HCT116 (cell line): ENCODE measurements at places on chromosomes 12 and 14.

DNA sequence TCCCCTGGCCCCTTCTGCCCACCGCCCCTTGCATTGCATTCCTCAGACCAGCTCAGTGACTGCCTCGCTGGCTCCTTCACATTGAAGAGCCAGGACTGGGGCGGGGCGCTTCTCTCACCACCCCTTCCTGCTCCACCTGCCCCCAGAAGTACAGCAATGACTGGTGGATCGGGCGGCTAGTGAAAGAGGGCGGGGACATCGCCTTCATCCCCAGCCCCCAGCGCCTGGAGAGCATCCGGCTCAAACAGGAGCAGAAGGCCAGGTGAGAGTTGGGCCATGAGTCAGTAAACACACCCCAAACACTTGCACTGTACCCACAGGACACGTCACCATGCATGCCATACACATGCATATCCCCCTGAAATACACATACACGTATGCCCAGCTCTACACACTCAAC lies 5.8 kb downstream of the CACNB3 start:
- H3K4me1 ChIP-seq = 0 out of 2 replicates have a peak, but pooled peaks cover 2% of the 10 kb centered on the region
- H3K36me3 ChIP-seq = peaks cover 15% of the 10 kb centered on the region
- no peak overlapping the region for H3K4me3 ChIP-seq
- DNase-seq = no peak
- no peaks in the 10 kb centered on the region for H3K27me3 ChIP-seq

GRCh38 chr12:7142056-7142644 lies 12.0 kb downstream of the CLSTN3 start:
- H3K36me3 ChIP-seq = peaks cover 19% of the 10 kb centered on the region
- H3K27ac ChIP-seq = no peak overlapping the region
- DNase-seq = no peak

DNA sequence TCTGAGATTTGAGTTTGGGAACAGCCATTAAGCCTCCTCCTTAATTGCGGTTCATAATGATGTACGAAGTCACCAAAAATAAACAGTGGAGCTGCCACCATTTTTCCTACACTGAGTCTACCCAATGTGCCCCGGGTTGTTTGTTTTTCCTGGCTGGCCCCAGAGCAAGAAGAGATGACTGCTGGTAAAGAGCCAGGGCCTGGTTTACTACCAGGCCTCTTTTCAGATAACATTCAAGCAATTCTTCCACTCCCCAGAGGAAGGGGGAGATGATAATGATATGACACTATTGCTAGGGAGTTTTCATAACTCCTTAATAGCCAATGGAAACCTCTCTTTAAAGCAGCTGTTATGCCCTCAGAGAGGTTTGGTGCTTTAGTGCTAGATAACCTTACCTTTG lies 42.3 kb downstream of the BRAP start:
- H3K27ac ChIP-seq = no peak overlapping the region
- no peak overlapping the region for H3K4me3 ChIP-seq
- peaks cover 12% of the 10 kb centered on the region; the same call in 1 of the 2 replicates for H3K36me3 ChIP-seq
- H3K4me1 ChIP-seq = no peaks in the 10 kb centered on the region
- no peaks in the 10 kb centered on the region for H3K27me3 ChIP-seq

- DNase-seq = no peak
- H3K4me1 ChIP-seq = peaks cover 16% of the 10 kb centered on the region
- no peak overlapping the region for H3K4me3 ChIP-seq
- H3K27me3 ChIP-seq = no peaks in the 10 kb centered on the region
- no peaks in the 10 kb centered on the region for H3K36me3 ChIP-seq
These were observed 53.9 kb upstream of the PTGR2 start for GRCh38 chr14:73797543-73798265.

DNA sequence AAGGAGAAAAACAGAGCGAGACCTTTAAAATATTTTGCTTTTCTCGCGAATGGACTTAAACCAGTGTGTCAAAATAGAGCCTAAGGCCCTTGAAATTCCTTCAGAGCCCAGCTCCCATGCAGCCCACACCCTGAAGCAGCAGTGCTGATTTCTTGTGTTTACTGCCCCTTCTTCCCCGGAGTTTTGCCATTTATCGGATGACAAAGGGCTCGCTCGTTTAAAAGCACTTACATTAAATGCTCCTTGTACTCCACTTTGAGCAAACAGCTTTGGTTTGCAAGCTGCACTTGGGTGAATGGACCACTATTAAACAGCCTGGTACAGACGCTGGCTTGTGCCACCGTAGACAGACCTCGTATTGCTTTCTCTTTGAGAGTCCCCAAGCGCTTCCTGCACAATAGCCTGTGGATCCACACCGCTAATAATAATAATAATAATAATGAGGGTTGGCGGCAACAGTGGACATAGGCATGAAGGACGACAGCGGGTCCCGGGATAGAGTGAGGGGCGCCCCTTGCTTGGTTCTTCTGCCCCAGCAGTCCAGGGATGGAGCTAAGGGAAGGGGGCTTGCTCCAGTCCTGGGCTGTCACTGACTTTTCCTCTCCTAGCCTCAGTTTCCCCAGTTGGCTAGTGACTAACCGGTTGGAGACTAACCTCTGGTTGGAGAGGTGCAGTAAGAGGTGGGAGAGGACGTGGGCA lies 6.6 kb downstream of the DLK1 start:
- H3K4me3 ChIP-seq = no peak overlapping the region
- no peaks in the 10 kb centered on the region for H3K36me3 ChIP-seq
- no peaks in the 10 kb centered on the region for H3K27me3 ChIP-seq
- no peak overlapping the region for H3K27ac ChIP-seq
- DNase-seq = no peak

DNA sequence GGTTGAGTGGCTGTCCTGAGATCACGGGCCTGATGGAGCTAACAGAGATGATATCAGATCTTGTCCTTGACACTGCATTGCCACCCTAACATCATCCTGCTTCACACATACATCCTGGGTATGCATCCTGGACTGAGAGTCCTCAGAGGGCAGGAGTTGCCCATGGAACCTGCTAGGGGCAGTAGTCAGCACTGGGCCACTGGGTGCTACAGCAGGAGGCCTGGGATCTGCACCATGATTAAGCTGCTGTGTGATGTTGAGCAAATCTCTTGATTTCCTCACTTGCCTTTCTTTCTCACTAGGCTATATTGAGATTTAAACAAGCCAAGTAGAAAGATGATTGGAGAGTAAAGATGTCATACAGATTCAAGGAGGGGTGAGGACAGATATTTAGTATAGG lies 22.1 kb upstream of the EIF4B start:
- H3K4me3 ChIP-seq = no peak overlapping the region
- H3K27me3 ChIP-seq = no peaks in the 10 kb centered on the region

DNA sequence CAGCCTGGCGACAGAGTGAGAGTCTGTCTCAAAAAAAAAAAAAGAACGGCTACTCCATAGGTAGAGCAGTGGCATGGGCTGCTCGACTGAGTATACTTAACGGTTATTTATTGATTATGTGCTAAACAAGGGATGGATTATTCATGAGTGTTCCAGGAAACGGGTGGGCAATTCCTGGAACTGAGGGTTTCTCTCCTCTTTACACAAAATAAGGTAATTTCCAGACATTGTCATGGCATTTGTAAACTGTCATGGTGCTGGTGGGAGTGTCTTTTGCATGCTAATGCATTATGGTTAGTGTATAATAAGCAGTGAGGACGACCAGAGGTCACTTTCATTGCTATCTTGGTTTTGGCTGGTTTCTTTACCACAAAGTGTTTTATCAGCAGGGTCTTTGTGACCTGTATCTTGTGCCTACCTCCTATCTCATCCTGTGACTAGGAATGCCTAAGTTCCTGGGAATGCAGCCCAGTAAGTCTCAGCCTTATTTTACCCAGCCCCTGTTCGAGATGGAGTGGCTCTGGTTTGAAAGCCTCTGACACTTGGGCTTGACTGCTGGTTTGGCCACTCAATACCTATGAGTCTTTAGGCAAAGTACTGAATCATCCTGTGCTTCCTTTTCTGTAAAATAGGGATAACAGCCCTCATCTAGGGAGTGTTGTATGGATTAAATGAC lies 3.2 kb downstream of the DGLUCY start:
- no peaks in the 10 kb centered on the region for H3K27me3 ChIP-seq
- peaks cover 68% of the 10 kb centered on the region for H3K4me1 ChIP-seq

DNA sequence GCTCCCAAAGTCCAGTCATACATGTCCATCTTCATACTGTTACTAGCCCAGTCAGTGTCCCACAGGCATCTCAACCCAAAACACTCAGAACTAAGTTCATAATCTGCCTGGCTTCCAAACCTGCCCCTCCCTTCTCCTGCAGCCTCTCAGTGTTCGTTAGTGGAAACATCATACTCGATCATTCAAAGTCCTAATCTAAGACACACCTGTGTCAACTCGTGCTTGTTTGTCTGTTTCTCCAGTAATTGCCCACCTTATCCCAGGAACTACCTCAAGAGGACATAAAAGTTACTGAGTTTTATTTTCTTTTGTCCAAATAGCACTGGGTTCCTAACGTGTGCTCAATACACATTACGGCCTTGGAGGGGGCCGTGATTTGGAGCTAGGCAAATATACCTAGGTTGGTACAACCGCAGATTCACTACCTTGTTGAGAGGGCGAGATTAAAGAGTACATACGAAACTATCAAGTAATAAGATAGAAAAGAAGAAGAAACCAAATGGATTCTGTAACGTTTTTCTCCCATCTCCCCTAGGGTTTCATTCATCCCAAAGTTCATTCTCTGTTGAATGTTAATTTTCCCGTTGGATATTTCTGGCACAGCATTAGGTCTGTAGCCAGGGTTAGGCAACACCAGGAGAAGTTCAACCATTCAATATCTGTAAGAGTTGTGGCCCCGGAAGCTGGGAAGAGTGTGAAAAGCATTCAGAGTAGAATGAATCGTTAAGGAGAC lies 3.2 kb downstream of the RNASE8 start:
- no peak overlapping the region for H3K27ac ChIP-seq
- no peaks in the 10 kb centered on the region for H3K4me1 ChIP-seq
- no peak overlapping the region for H3K4me3 ChIP-seq
- peaks cover 5% of the 10 kb centered on the region for H3K27me3 ChIP-seq
- DNase-seq = no peak

DNA sequence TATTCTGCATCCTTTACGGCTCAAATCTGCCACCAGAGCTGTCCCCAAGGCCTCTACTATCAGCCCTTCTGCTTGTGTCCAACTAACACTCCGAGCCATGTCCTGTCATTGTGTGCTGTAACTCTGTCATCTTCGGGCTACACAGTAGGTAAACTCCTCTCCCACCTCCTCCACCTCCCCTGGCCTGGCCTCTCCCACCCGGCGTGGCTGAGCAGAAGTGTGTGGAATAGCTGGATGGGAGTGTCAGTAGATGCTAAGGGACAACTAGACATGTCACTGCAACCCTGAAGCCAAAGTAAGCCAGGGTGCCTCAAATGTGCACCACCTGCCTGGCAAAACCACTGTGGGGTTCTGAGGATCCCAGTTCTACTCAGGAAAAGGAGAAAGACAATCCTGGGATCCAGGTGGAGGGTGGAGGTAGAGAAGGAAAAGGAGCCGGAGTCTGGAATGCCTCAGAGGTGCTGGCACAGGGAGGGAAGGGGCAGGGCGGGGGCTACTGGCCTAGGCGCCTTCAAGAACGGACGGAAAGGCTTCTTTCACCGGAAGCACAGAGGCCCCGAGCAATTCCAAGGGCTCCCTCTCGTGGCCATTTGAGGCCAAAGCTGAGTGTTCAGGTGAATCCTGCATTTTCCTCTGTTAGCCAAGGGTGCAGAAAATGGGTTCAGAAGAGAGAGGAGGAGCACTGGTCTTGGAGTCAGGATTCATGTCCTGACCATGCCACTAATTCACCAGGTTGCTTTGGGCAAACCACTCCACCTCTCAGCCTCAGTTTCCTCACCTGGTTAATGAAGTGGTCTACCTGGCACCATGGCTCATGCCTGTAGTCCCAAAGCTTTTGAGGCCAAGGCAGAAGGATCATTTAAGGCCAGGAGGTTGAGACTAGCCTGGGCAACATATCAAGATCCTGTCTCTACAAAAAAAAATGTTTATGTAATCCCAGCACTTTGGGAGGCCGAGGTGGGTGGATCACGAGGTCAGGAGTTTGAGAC lies 20.5 kb upstream of the FAM181A start:
- no peak overlapping the region for H3K4me3 ChIP-seq
- H3K27me3 ChIP-seq = no peaks in the 10 kb centered on the region
- no peak overlapping the region for H3K27ac ChIP-seq
- DNase-seq = peak; percentile 63

- peaks cover 28% of the 10 kb centered on the region for H3K27me3 ChIP-seq
- no peaks in the 10 kb centered on the region for H3K36me3 ChIP-seq
- H3K27ac ChIP-seq = no peak overlapping the region
- DNase-seq = no peak
These were observed 5.5 kb downstream of the LGR5 start for GRCh38 chr12:71445071-71445470.

- no peaks in the 10 kb centered on the region for H3K4me1 ChIP-seq
- H3K27me3 ChIP-seq = no peaks in the 10 kb centered on the region
- no peak overlapping the region for H3K27ac ChIP-seq
These were observed 14.7 kb downstream of the ITGA5 start for GRCh38 chr12:54404061-54405004.

GRCh38 chr12:111424793-111425251 lies 19.1 kb downstream of the SH2B3 start:
- H3K36me3 ChIP-seq = no peaks in the 10 kb centered on the region
- DNase-seq = no peak
- H3K27ac ChIP-seq = peak overlapping the region; percentile 24; the same call in 1 of the 2 replicates
- no peaks in the 10 kb centered on the region for H3K27me3 ChIP-seq
- H3K4me3 ChIP-seq = no peak overlapping the region

GRCh38 chr12:71155225-71155624 lies 2.6 kb downstream of the TSPAN8 start:
- no peak for DNase-seq
- H3K27ac ChIP-seq = no peak overlapping the region
- H3K27me3 ChIP-seq = no peaks in the 10 kb centered on the region

GRCh38 chr14:69716478-69717187 lies 50.3 kb upstream of the SRSF5 start:
- H3K36me3 ChIP-seq = no peaks in the 10 kb centered on the region
- no peak overlapping the region for H3K4me3 ChIP-seq
- H3K27me3 ChIP-seq = no peaks in the 10 kb centered on the region
- H3K27ac ChIP-seq = no peak overlapping the region
- H3K4me1 ChIP-seq = peaks cover 17% of the 10 kb centered on the region

DNA sequence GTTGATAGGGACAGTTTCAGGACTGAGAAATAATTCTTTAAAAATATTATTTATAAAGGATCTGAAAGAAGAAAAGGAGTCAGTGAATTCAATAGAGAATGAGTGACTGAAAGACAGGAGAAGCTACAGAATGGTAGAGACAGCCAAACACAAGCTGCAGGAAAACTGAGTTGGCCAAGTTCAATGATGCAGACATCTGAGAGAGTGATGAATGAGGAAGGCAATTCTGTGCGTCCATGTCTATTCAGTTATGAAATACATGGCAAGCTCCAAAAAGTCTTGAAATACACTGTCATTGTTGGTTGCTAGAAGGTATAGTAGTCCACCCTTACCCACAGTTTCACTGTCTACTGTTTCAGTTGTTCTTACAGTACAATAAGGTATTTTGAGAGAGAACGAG lies 6.8 kb downstream of the LRRC74A start:
- no peak overlapping the region for H3K4me3 ChIP-seq
- H3K27me3 ChIP-seq = no peaks in the 10 kb centered on the region
- no peaks in the 10 kb centered on the region for H3K4me1 ChIP-seq
- DNase-seq = no peak
- no peaks in the 10 kb centered on the region for H3K36me3 ChIP-seq

GRCh38 chr14:104544362-104544961 lies 35.1 kb upstream of the C14orf180 start:
- H3K27ac ChIP-seq = no peak overlapping the region
- H3K4me1 ChIP-seq = no peaks in the 10 kb centered on the region
- H3K36me3 ChIP-seq = no peaks in the 10 kb centered on the region
